Stimulated activated CD8-positive, alpha-beta memory T cell treated with anti-CD3 and anti-CD28 coated beads, Interleukin-15, amount 100 ng/mL, for 48 hours (primary cell): ENCODE measurements at places on chromosomes 16 and 17.

GRCh38 chr17:77233635-77234334 is 93.0 kb downstream of the SEC14L1 start:
- DNase-seq = peak; percentile 35

DNA sequence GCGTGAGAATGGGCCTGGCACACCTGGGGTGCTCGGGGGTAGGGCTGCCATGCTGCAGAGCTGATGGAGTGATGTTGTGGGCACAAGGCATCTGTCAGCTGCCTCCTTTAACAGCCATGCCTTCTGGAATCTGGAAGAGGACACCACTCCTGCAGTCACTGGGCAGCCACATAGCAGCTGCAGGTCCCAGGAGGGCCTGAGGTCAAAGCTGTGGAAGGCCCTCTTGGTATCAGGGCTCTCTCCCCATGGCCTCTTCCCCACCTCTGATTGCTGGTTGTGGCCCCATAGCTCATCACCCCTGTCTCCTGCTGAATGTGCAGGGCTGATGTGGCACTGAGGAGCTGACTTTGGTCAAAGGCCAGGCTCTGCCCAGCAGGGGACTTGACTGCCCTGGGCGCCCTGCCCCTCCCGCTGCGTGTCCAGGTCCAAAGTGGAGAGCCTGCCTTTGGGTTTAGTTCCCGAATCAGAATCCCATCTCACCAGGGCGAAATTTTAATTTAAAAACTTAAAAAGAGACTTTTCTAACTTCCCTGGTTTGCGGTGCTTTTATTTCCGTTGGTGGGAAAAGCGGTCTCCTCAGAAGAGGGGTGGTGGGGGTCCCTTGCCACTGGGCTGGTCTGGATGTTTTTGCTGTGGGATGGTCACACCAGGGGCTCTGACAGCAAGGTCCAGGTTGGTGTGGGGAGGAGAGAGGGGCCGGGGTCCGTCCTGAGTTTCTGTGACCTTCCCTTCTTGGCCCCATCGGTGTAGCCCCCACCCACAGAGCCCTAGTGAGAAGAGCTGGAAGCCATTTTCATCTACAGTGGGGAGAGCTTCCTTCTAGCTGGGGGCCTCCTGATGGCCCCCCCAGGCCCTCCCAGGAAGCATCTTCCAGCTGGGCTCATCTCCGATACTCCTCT is 5.9 kb downstream of the UBALD2 start:
- no peak for DNase-seq

GRCh38 chr17:39688475-39688835 is 598 bp upstream of the PGAP3 start:
- DNase-seq = no peak

GRCh38 chr17:66885417-66885816 is 50.5 kb downstream of the CACNG5 start:
- DNase-seq = no peak

DNA sequence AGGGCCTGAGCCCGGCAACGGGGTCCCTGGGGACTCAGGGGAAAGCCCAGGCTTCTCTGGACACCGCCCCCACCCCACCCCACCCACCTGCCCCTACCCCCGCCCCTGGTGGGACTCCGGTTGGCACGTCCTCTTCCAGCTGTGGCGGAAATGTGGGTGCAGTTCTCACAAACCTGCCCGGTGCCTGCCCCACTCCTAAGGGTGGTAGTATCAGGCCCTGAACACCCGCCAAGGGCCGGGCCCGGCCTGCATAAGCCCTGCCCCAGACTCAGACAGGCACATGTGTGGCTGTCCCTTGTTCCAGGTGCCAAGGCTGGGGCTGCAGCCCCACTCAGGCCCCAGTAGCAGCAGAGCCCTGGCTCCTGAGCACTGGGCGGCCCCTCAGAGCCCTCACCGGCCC is 58.1 kb downstream of the ACTG1 start:
- DNase-seq = no peak

DNA sequence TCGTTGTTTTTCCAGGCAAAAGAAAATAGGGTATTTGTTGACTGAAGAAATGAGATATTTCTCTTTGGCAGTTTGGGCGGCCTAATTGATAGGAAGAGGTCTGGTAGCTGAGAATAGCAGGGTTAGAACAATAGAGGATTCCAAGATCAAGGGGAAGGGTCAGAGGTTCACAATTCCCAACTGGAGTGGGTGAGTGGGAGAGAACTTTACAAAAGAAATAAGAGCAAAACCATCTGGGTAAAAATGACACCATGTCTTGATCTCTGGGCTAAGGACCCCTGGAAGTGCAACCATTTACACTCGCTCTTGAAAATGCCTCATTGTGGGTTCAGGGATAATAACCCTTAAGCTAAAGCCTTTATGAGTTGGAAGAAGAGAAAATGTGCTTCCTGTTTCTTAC is 180.5 kb downstream of the CDH13 start:
- DNase-seq = no peak

DNA sequence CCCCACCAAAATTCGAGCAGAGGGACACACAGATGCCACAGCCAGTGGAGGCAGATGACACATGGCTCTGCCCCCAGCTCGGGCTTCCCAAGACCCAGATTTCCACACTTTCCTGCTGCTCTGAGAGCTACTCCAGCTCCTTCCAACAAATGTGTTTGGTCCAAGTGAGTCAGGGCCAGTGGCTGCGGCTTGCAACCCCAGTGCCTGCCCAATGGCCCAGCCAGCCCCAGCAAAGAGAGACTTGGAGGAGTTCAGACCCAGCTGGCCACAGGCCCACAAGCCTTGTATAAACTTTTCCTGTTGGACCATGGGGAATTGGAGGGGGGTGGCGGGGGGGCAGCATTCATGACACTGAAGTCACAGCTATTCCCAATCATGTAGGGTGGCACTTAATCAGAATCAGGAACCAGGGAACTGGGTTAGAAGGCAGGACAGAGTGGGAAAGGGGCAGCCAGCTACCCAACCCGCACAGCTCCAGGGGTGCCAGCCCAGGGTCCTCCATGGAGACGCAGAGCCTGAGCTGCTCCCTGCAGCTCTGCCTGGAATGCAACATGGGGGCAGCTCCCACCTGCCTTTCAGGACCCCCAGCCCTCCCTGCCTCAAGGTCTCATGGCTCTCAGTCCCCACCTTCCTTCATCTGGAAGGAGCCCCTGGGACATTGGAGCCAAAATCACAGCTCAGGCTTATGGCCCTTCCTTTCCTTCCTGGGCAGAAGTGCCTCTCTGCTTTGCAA is 17.5 kb upstream of the C16orf78 start:
- no peak for DNase-seq

GRCh38 chr17:63150490-63150889 is 184.5 kb downstream of the TANC2 start:
- no peak for DNase-seq

GRCh38 chr16:6057821-6058220 is 960.2 kb upstream of the EEF2KMT start:
- no peak for DNase-seq

- DNase-seq = peak; percentile 18
These were observed 53.1 kb upstream of the CHMP6 start for GRCh38 chr17:80938556-80938955.

DNA sequence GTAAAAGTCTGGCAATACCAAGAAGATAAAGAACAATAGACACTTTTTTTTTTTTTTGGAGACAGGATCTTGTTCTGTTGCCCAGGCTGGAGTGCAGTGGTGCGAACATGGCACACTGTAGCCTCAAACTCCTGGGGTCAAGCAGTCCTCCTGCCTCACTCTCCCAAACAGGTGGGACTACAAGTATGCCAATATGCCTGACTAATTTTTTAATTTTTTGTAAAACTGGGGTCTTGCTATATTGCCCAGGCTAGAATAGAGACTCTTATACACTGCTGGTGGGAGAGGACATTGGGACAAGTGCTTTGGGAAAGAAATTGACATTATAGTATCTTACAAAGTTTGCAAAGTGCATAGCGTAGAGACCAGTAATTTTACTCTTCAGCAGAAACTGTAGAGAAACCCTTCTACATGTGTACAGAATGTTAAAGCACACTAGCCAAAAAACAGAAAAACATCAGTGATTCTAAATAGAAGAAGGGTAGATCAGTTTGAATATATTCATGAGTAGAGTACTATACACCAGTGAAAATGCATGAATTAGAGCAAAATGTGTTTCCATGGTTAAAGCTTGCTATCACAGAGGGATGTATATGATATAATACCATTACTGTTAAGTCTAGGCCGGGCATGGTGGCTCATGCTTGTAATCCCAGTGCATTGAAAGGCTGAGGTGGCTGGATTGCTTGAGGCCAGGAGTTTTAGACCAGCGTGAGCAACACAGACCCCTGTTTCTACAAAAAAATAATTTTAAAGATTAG is 7.0 kb upstream of the EFNB3 start:
- no peak for DNase-seq

DNA sequence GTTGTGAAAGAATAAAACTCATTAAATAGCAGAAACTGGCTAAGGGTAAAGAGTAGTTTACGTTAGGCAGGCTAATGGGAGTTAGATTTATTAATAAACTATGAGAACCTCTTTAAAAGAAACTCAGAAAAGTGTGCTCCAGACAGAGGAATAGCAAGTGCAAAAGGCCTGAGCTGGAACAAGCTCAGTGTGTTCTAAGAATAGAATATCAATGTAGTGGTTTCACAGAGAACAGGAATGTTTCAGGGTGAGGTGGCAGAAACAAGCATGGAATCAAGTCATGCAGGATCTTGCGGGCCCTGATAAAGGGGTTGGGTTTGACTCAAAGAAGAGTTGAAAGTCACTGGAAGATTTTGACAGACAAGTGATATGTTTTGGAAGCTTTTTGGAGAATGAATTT is 164.0 kb upstream of the HS3ST3A1 start:
- DNase-seq = no peak

- DNase-seq = no peak
These were observed 29.0 kb upstream of the ATP2C2 start for GRCh38 chr16:84339311-84339710.

- no peak for DNase-seq
These were observed 265.3 kb downstream of the SEC14L1 start for GRCh38 chr17:77405867-77406732.

DNA sequence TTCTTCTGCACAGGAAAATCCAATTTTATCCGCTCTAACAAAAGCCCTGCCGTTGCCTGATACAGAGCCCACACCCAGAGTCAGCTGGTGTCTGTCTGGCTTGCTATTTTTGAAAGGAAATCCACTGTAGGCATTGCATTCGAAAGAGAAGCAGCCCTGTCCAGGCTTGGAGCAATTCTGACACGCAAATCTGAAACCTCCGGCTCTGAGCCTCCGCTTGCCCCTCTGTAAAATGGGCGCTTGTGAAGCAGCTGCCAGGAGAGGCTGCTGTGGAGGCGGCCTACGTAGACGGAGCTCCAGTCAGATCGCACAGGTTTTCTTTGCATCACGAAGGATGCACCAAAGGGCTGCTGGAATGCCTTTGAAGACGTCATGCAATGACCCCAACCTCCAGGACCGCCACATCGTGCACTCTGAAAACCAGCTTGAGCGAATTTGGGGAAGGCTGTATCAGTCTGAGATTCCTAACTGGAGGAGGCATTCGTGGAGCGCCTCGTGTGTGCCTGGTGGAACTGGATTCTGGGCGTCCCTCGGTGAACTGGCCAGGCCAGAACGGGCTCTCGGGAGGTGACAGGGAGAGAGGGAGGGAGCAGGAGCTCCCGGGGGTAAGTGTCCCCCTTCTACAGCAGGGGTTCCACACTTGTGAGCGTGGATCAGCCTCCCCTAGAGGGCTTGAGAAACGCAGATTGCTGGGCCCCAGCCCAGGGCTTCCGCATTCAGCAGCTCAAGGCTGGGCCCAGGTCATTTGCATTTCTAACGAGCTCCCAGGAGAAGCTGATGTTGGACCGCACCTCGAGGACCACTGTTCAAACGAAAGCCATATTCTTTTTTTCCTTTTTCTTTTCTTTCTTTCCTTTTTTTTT is 215.5 kb downstream of the MRTFB start:
- no peak for DNase-seq

- DNase-seq = no peak
These were observed 10.3 kb downstream of the KRABD2 start for GRCh38 chr17:8366231-8366630.

DNA sequence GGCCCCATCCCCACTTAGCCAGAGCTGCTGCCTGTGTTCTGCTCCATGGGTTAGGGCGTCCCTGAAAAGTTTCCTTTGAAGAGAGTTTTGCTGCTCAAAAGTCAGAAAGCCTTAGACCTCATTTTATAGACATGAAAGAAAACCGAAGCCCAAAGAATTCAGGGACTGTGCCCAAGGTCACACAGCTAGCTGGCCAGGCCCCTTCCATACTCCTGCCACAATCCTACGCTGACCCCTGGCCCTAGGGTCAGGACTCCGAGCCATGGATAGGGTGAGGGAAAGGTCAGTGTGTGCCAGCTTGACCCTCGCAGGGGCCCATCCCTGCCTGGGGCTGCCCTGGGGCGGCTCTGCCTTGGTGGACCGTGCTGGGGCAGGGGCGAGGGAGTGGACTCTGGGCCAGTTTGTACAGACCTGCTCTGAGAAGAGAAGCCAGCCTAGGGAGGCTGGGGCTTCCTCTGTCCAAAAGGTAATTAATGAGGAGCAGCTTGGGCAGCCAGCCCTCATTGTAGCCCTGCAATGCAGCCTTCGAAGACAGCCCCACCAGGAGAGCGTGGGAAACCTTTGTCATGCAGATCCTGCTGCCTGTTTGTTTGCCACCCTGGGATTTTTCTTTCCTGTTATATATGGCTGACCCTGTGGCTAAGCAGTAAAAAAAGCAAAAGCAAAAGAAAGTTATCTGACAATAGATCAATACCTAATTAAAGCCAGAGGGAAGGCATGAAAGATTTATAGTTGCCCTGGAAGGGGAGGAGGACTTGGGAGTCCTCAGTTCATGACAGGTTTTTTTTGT is 37.4 kb downstream of the RHBDL3 start:
- no peak for DNase-seq

GRCh38 chr17:66301864-66302741 is at the start of gene PRKCA:
Gene PRKCA (plus strand): TSS chr17:66302613.
- peak; percentile 68 for DNase-seq

DNA sequence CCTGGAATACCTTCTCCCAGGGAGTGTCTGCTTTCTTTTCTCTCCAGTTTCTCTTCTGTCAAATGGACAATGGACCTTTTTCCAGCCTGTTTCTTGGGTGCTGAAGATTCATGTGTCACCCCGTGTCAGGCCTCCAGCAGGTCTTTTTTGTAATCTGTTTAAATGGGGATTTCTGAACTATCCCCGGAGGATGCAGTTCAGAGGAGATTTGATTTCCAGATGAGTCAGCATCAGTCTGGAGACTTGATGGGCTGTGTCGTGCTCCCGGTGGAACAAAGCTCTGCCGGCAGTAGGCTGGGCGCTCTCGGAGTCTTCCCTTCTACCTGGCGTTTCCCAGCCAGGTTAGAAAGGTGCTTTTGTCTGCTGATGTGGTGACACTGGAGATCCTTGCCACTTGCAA is 440.6 kb downstream of the HS3ST3B1 start:
- DNase-seq = no peak
